ENCODE measurements at places on chromosomes 1 and 21.
A peak's percentile ranks its signal among the peaks of the same experiment; 100 is the strongest.

GRCh38 chr1:198455966-198456365, 84.5 kb downstream of the ATP6V1G3 start:
- no peak for DNase-seq

- no peak for DNase-seq
Observed at GRCh38 chr1:45423906-45424678, 66.9 kb downstream of the TESK2 start.

- DNase-seq, result no peak
Observed at GRCh38 chr1:76074321-76075187, at the start of gene ST6GALNAC3. Gene ST6GALNAC3, plus strand, starts transcription at chr1:76074746.

DNA sequence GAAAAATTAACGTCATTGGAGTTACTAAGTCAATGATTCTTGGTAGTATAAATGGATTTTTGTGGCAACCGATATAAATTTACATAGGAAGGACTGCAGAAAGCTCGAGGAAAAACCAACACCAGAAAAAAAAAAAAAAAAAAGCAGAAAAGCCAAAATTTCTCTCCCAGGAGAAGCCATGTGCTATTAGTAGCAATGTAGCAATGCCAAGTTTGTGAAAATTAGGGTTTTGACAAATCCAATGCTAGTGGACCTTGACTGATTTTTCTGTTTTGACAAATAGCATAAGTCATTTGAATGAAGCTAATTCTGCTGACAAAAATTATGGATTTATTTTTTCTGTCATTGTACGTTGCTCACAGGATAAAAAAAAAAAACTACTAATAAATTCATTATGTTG, 1561.9 kb downstream of the MRPL39 start:
- no peak for DNase-seq

DNA sequence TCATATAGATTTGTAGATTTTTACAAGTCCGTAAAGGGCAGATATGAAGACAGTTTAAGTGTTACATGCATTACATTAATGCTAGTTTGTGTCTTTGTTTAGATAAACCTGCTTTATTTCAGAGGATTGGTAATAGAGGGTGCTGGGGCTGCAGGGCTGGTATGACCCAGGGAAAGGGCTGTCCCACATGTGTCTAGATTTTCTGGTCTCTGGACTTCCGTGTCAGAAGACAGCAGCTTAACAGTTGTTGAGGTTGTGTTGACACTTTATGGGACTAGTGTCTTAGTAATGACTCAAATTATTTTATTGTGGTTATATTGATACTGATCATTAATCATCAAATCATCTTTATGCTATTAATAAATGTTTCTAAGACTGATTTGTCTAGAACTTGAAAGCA, 10.1 kb downstream of the PRDM2 start:
- DNase-seq, result no peak

- DNase-seq, result no peak
Observed at GRCh38 chr1:24414775-24415333, 748 bp upstream of the NIPAL3 start.

GRCh38 chr1:203039609-203040512, 13.6 kb downstream of the PPFIA4 start:
- peak; percentile 86 for DNase-seq

- no peak for DNase-seq
Observed at GRCh38 chr1:160576390-160576789, 2.9 kb downstream of the CD84 start.

GRCh38 chr1:201675143-201675542, 136.2 kb downstream of the NAV1 start:
- no peak for DNase-seq

GRCh38 chr1:67262735-67263134, 44.9 kb upstream of the IL12RB2 start:
- DNase-seq, result no peak

DNA sequence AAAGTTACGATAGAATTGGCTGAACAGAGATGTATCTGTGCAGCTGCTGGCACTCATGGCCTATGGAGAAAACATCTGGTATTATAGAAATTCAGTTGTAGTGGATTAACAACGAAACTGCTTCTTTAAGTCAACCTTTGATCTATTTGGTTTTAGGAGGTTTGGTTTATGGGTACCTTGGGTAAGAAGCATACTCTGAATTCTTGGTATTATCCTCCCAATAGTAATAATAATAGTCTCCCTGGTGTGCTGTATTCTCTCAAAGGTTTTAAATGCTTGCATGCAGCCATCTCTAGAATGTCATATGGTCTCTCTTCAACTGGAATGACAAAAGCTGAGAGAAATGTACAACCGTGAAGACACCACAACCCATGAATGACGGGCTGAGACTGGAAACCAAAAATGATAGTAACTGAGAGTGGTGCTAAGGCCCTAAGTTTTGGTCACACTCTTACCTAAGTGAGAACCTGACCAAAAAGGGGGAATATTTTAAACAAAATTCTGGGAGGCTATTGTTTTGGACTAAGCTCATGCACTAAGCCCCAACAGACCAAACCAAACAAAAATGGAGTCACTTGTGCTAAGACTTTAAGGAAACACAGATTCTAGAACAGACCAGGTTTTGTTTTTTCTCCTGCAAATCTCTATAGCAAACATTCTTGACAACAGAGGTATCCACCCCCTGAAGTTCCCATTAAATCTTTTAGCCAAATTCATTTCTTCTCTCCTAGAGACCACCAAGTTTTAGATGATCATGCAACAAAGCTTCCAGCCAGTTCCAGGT, 17.6 kb upstream of the TMEM61 start:
- DNase-seq, result no peak

GRCh38 chr1:241351841-241352240, 5.2 kb downstream of the RGS7 start:
- no peak for DNase-seq

- DNase-seq, result no peak
Observed at GRCh38 chr21:25188677-25189079, 418.6 kb downstream of the MRPL39 start.

DNA sequence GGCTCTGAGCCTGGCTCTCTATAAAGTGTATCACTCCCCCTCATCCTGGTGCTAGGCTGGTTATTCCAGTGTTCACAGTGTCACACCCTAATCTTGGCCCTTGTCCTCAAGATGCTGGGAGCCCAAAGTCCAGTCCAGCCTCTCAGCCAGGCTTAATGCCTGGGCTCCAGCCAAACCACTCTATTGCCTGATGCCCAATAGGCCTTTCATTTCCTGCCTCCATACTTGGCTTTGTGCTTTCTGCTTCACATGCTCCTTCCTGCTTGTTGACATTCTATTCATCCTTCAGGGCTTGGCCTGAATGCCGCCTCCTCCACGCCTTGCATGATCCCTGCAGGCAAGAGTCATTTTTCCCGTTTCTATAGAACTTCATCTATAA, 1.7 kb downstream of the KLHDC8A start:
- no peak for DNase-seq

GRCh38 chr1:84997667-84998600, 1.0 kb upstream of the MCOLN2 start:
- no peak for DNase-seq

- peak; percentile 93 for DNase-seq
Observed at GRCh38 chr1:217333939-217334338, 297.0 kb downstream of the GPATCH2 start.

DNA sequence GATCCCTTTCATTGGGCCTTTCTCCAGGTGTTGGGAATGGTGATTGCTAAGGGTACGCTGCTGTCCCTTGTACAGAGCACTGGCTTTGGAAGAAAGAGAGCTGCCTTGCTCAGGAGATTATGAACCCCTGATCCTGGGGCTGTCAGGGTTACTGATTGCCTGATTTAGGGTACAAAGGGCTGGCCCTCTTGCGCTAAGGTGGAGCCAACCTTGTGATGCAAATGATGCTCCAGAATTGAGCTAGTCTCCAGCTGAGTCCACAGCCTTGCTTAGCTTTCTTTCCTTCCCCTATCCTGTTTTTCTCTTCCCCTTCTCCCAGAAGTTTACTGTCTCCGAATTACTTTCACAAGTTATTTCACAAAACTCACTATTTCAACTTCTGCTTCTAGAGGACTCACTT, 334.7 kb downstream of the AMY1C start:
- DNase-seq, result no peak

DNA sequence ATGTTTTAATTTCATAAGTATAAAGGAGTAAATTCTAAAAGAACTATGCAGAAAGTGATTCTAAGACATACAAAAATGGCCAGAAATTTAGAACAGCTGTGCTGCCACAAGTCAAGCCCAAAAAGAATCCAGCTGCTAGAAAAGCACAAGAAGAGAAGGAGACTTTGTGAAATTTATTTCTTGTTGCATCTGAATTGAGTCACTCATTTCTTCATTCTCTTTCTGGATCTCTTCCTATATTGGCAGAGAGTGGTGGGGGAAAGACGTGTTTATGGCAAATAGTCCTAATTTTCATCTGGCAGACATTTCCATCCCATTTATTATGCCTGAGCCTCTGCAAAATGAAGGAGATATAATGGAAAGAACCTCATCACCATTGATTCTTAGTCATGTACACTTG, 139.6 kb upstream of the CTTNBP2NL start:
- no peak for DNase-seq

GRCh38 chr1:47791879-47792608, 205.1 kb downstream of the TRABD2B start:
- DNase-seq, result no peak

- DNase-seq, result no peak
Observed at GRCh38 chr1:234474375-234474774, 4.6 kb downstream of the TARBP1 start.

DNA sequence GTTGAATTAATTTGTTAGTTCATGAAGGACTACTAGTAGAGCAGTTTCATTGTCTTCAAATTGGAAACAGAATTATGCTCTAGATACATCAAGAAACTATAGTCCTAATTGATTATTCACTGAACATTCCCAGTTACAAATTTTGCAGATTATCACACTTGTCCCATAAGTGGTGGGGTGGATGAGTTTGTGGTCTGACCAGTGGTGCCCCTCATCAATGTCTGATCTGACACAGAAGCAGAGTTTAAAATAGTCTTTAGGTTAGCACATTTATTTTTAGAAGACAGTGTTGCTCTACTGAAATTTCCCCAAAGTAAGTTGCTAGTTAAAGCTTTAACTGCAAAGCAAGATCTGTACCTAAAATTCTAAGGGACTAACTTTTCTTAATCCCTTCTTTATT, 42.9 kb downstream of the INKA2 start:
- DNase-seq, result no peak

- DNase-seq, result no peak
Observed at GRCh38 chr1:67355745-67356424, 48.2 kb downstream of the IL12RB2 start.

- peak; percentile 88 for DNase-seq
Observed at GRCh38 chr1:39525366-39526165, 34.1 kb downstream of the BMP8A start.
